GM12864 (cell line): ENCODE measurements at places on chromosomes 4 and X.

DNA sequence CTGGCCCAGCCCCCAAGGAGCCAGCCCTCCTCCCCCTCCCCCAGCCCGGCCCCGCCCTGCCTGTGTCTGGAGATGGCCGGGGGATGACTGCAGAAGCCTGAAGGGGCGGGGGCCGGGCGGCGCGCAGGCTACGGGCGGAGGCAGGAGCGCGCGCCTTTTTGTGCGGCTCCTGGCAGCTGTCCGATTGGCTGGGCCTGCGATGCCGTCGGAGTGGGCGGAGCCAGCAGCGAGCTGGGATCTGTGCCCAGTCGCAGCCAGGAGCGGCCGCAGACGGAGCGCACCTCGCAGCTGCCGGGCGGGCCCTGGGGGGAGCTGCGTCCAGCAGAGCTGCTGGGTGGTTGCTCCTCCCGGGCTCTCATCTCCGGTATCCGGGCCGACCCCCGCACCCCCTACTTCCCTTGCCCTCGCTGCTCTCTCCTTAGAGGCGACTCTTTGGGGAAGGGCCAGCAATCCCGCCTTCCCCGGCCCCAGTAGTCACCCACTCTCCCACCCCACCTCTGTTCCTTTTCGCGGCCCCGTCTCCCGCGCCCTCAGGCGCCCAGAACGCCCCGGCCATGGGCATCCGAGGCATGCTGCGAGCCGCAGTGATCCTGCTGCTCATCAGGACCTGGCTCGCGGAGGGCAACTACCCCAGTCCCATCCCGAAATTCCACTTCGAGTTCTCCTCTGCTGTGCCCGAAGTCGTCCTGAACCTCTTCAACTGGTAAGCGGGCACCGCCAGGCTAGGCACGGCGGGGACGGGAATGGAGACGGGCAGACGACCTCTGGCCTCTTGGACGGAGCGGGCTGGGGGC is at the start of gene GABRQ:
TSS of gene GABRQ (plus strand) at position 247 of the 794 bp plus-strand sequence. CDS start at position 555, 308 bp downstream.
- no peak for DNase-seq

GRCh38 chr4:122742933-122743829 is 10.7 kb downstream of the BBS12 start:
- DNase-seq = no peak

DNA sequence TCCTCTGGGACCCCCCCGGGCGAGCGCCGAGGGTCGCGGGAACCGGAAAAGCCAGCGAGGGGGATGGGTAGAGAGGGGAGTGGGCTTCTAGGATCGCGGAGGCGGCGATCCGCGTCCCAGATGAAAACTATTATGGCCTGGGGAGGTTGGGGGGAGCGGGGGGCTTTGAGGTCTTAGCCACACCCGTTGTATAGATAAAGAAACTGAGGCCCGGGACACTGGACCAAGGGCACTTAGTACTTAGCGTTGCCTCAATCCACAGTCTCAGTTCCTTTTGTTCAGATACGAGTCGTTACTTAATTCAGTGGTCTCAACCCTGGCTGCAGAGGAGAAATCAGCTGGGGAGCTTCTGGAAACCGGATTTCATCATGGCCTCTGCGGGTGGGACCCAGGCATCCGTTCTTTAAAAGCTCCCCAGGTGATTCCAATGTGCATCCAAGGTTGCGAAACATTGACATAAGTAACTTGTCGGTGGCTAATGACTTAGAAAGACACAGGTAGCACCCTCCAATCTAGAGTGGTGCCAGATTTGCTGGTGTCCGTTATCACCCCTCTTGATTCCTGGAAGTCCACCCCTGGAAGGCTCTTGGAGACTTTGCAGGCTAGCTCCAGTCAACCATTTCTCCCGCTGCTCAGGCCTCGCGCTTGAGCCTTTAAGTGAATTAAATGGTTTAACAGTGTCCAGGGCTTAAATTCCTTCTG is 90.7 kb downstream of the GEMIN8 start:
- no peak for DNase-seq

DNA sequence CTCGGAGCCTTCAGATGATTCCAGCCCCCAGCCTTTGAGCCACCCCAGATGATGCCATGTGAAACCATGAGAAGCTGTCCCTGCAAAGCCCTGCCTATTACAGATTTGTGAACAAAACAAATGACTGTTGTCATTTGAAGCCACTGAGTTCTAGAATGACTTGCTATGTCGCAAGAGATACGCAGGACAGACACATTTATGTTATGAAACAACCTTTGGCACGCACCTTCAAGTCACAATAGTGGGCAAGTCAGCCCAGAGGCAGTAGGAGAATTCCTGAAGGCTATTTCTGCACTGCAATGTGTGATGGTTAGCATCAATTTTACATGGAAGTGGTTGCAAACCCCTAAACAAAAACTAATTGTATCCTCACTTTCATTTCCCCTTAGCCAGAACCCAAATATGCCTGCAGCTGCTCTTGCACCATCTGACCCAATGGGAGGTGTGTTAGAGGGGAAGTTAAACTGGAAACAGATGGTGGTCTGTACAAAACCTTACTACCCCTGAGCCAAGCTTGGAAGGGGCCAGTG is 174.4 kb upstream of the ATP6AP2 start:
- no peak for DNase-seq

GRCh38 chr4:36328130-36328529 is 46.7 kb downstream of the DTHD1 start:
- DNase-seq = no peak

- DNase-seq = no peak
Observed at GRCh38 chr4:145935253-145936141, 3.1 kb downstream of the ZNF827 start.

DNA sequence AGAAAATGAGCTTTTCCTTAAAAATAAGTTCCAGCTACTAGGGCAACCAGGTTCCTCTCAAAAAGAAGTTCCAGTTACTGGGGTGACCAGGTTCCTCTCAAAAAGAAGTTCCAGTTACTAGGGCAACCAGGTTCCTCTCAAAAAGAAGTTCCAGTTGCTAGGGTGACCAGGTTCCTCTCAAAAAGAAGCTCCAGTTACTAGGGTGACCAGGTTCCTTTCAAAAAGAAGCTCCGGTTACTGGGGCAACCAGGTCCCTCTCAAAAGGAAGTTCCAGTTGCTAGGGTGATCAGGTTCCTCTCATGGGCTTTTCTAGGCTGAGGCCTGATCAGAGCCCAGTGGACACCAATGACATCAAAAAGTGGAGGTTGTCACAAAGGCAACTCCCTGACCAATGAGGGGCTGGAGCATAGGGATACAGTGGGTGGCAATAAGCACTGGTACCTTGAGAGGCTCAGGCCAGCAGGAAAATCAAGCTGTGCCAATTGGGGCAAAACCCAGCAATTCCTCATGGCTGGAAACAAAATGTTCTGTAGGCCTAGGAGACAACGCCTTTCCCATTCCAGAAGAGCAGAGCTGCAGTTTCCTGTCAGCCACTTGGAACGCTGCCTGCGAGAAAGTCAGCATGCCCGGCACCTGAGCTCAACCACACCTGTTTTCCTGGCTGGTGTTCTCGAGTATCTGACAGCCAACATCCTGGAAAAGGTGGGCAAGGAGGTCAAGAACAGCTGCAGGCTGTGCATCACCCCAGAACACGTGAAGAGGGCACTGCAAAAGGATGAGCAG is 12.3 kb upstream of the SYTL5 start:
- peak; percentile 43 for DNase-seq

DNA sequence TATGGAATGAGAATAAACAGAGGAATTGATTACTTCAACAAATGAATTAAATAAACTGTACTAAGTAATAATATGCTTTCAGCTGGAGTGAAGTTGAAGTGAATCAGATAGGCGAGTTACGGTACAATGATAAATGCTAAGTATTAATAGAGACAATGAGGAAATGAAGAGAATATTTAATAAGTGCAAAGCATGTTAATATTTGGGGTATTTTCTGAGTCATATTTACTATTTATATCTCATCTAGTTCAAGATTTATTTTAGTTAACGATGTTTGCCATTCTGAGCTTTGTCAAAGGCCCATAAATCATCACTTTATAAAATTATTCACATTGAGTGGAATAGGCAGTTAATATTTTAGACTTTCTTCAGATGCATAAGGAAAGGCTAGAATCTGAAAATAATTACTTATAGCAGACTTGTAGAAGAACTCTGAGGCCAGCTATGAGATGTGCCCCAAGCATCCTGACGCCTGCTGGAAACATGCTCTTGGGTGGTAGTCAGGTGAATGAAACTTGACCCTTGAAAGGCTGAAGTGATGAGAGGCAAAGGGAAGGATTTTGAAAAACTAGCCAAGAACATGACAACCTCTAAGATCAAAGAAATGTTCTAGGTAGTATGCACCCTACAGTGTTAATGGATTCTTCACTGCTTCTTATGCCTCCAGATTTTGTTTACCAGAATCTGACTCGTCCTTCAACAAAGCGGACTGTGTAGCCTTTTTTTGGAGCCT is 133.8 kb upstream of the STIM2 start:
- no peak for DNase-seq

DNA sequence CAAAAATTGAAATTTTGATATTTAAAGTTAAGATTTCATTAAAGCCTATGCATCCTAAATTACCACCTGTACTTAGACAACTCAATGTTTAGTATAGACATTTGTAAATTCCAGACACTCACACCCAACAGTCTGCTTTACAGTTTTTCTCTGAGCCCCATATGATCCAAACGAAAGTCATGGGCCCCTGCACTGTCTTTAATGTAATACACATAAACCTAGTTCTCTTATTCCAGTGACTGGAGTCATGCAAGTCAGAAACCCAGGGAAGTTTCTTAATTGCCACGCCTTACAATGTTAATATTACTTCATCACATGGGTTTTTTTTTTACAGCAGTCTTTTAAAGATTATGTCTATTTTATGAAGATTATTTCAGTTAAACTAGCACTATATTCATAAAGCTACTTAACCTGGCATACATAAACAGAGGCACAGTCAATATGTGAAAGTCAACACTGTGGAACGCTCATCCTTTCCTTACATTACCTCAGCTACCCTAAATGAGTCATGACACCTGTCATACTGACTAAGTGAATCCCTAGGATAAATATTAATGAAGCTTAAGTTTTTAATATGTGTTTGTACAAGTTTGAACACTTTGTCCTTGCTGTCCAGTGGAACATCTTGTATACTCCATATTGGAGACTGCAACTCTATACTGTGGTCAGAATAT is 67.7 kb upstream of the H2AZ1 start:
- DNase-seq = no peak

DNA sequence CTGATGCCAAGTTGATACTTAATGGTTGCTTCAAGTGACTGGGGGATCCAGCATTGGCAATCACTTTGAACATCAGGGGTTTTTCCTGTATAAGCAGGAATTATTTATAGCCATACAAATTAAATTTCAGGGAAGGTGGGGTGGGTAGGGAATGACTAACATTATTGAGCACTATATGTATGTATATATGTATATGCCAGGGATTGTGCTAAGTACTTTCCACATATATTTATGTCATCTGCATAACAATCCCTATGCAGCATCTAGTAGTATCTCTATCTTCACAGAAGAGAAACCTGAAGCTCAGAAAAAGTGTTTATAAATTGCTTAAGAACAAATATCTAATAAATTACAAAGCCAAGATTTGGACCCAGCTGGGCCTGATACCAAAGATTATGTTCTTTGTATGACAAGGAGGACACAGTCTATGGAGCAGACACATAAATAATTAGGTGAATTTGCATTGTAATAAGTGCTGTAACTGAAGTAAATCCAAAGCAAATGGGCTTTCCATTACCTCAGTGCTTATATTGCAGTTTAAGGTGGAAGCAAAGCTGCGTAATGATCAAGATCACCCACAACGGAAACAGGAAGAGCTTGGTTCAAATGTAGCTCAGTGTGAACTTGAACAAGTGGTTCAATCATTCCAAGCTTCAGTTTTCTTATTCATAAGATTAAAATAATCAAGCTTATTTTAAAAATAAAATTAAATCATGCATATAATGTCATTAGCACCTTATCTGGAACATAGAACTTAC is 18.9 kb upstream of the RASGEF1B start:
- DNase-seq = no peak

GRCh38 chr4:80033581-80033980 is 39.4 kb downstream of the ANTXR2 start:
- DNase-seq = no peak

- no peak for DNase-seq
Observed at GRCh38 chrX:3442691-3443090, 96.2 kb upstream of the MXRA5 start.

GRCh38 chrX:110004731-110005369 is 1.9 kb downstream of the TMEM164 start:
- DNase-seq = no peak

- no peak for DNase-seq
Observed at GRCh38 chrX:23134136-23134535, 134.4 kb downstream of the DDX53 start.

GRCh38 chr4:70667740-70668535 is 1.6 kb upstream of the JCHAIN start:
- no peak for DNase-seq

- DNase-seq = no peak
Observed at GRCh38 chr4:74158466-74159142, 686 bp downstream of the MTHFD2L start.

- no peak for DNase-seq
Observed at GRCh38 chrX:11296051-11296450, 2.8 kb downstream of the AMELX start.

DNA sequence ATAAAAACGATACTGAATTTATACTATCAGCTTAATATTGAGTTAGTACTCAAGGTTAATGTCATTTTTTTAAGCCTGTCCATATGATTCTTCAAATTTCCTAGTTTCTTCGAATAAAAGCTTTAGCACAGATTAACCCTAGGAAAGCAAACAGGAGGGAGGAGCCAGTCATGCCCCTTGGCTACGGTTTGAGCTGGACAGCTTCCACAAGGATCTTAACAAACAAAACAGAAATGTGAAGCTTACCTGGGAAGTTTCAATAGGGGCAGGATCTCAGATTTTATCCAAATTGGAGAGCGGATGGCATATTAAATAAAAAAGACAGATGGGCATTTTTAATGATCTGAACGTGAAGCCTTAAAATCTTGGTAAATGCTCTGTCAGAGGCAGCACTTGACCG is 2.3 kb downstream of the NWD2 start:
- no peak for DNase-seq

- DNase-seq = peak; percentile 61
Observed at GRCh38 chrX:19883878-19884277, 3.5 kb downstream of the SH3KBP1 start.

- no peak for DNase-seq
Observed at GRCh38 chrX:53682885-53683555, 3.5 kb downstream of the HUWE1 start.

GRCh38 chr4:130183096-130183495 is 1087.1 kb downstream of the C4orf33 start:
- DNase-seq = no peak

DNA sequence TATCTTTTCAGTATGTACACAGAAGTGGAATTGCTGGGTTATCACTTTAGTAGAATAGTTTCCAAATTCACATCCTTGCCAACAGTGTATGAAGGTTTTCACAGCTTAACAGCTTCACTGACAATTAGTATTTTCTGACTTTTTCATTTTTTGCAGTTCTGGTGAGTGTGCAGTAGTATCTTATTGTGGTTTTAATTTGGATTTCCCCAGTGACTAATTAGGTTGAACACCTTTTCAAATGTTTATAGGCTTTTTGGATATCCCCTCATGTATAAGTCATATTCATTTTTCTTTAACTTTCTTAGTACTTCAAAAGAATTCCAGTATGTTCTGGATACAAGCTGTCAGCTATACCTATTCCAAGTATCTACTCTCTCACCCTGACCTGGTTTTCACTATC is 37.1 kb downstream of the BRCC3 start:
- DNase-seq = no peak

- DNase-seq = no peak
Observed at GRCh38 chr4:3477750-3478430, 14.8 kb downstream of the DOK7 start.
